ENCODE measurements at places on chromosomes 1 and 21.
A peak's percentile ranks its signal among the peaks of the same experiment; 100 is the strongest.

- no peak for DNase-seq
These were observed 495.6 kb upstream of the C1orf87 start for GRCh38 chr1:60569189-60569588.

DNA sequence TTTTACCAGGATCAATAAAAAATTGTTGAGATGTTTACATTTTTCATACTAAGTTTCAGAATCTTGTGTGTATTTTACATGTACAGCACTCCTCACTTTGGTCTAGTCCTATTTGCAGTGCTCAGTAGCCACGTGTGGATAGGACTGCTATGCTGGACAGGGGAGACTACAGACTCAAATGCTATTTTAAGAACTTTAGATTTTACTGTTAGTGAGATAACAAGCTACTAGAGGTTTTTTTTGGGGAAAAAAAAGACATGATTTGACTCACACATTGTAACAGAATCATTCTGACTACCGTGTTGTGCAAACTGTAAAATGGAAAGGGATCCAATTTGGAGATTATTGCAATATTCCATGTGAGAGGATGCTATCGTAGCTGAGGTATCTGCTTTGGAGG, 418.9 kb upstream of the PRMT6 start:
- no peak for DNase-seq

GRCh38 chr1:159092036-159092760, 15.6 kb upstream of the AIM2 start:
- no peak for DNase-seq

GRCh38 chr1:228697207-228698016, 37.9 kb upstream of the RHOU start:
- no peak for DNase-seq

DNA sequence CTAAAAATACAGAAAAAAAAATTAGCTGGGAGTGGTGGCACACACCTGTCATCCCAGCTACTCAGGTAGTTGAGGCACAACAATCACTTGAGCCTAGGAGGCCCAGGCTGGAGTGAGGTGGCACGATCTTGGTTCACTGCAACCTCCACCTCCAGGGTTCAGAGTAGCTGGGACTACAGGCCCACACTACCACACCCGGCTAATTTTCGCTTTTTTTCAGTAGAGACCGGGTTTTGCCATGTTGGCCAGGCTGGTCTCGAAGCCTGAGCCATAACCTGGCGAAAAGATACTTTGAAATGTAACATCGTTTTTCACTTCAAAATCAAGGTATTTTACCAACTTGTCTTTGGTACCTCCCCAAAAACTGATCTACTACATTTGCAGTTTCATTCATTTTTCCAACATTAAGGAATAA, 6.1 kb downstream of the GAS5 start:
- no peak for DNase-seq

DNA sequence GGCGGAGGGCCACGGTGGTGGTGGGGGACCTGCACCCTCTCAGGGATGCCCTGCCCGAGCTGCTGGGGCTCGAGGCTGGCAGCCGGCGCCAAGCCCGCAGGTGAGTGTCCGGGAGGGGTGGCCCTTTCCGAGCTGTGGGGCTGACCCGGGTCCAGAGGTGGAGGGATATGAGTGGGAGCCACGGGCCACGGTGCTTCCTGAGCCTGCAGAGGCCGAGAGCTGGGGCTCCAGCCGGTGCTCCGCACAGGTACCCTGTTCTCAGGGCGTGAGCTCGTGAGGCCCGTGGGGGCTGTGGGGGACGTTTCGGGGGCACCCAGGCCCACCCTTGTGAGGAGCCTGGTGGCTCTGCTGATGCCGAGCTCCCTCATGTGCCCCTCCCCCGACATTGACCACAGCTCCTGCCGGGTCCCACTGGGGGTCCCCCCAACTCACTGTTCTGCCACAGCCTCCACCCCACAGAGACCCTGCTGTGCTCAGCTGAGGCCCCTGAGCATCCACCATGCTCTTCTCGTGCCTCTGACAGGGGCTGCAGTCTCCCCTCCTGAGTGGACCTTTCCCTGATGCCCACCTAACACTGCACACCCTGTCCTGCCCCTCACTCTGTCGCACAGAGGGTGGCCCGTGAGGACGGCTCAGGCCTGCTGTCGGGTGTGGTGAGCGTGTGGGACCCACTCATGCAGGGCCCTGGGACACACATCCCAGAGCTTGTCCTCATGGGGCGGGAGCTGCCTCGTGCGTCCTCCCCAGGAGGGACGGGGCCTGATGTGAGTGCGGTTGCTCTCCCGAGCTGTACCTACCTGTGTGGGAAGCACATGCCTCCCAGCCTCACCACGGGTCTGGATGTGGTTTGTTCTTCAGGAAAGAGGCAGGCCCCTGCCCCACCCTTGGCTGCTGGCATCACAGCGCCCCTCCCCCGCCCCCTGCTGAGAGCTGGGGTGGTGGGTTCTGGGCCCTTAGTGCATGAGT, 27.5 kb downstream of the SLX9 start:
- DNase-seq = no peak

DNA sequence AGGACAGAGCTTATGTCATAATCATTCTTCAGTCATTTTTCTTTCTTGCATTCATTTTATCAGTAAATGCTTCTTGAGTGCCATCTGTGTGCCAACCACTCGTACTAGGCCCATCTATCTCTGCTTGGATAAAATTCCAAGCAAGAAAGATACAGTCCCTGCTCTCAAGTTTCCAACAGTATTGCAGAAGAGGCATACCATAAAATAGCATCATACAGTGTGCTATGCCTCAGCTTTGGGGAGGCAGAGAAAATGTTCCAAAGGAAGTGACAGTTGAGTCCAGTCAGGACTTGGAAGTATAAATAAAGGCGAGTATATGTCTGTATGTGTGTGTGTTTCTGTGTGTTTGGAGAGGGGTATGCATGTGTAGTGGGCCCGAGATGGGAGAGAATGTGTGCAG, 113.4 kb upstream of the HOOK1 start:
- no peak for DNase-seq

- no peak for DNase-seq
These were observed 6.2 kb downstream of the ADAMTSL4 start for GRCh38 chr1:150555198-150555970.

GRCh38 chr1:54325703-54326461, 80.3 kb downstream of the SSBP3 start:
- no peak for DNase-seq

- DNase-seq = no peak
These were observed 3.1 kb upstream of the SLC16A4 start for GRCh38 chr1:110393691-110394492.

DNA sequence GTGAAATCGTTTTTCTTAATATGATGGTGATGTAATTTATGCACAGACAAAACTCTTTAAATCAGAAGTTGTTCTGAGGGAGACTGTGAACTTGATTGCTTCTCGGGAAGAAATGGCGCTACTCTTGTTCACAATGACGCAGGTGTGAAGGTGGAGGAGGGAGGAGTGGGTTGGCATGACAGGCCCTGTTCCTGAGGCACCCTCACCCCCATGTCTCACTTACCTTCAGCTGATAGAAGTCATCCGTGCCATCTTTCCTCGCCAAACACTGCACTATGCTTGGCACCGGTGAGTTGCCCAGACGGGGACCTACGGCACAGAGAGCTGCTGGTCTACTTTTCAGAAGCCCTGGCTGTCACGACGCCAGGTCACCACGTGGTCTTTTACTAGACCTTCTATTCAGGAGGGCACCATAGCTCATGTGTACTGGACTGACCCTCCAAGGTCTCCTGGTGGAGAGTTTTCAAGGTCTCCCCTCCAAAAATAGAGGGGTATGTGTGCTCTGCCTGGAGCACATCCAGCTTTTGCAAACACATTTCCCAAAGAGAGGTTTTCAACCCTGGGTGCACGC, 27.1 kb downstream of the STK40 start:
- no peak for DNase-seq

DNA sequence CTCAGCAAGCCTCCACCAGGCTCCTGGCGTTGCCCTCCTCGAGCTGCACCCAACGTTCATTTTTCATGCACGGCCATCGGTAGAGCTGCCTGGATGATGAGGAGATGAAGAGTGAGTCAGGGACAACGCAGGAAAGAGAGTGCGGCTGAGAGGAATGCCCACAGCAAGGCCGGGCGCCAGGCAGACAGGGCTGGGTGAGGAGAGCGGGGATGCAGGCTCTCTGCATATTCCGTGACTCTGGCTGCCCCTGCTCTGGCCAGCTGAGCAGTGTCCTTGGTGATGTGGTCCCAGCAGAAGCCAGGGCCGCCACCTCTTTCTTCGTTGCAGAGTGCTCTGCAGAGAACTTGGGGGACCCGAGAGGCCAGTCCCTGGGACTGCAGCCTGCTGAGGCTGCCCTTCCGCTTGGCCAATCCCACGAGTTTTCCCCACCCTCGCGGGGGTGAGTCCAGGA, 10.8 kb downstream of the UMODL1 start:
- DNase-seq = no peak

DNA sequence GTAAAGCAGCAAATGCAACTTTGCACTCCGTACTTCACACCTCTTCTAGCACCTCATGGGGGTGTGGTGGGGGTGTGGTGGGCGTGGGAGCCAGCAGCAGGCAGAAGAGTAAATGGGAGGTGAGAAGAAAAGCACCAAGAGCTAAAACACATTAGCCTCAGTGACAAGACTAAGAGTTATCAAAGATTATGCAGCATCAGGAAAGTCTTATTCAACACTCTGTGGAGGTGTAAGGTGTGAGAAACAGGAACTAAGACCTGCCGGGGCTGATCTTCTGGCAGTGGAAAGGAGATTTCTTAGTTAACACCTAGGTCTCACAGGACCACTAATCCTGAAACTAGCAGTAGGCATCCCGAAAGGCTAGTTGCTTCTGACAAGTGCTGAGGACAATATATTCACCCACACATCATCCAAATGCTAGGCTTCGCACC, 9.9 kb downstream of the TGFBR3 start:
- peak; percentile 40 for DNase-seq

DNA sequence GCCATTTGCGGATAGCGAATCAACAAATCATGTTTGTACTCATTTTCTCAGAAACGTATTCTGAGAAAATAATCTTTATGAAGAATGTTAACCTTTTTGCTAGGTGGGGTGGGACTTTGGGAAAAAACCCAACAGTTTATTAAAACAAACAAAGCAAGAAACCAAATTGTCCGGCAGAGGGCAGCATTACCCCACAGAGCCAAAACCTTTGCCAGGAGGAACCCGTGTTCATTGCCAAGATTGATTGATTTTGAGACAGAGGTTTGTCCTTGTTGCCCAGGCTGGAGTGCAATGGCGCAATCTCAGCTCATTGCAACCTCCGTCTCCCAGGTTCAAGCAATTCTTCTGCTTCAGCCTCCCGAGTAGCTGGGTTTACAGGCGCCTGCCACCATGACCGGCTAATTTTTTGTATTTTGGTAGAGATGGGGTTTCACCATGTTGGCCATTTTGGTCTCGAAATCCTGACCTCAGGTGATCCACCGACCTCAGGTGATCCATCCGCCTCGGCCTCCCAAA, 70.8 kb upstream of the RHOU start:
- peak; percentile 38 for DNase-seq

- DNase-seq = no peak
These were observed 185.5 kb upstream of the C1orf174 start for GRCh38 chr1:4085546-4085945.

GRCh38 chr21:45248893-45249381, 38.8 kb downstream of the POFUT2 start:
- no peak for DNase-seq

DNA sequence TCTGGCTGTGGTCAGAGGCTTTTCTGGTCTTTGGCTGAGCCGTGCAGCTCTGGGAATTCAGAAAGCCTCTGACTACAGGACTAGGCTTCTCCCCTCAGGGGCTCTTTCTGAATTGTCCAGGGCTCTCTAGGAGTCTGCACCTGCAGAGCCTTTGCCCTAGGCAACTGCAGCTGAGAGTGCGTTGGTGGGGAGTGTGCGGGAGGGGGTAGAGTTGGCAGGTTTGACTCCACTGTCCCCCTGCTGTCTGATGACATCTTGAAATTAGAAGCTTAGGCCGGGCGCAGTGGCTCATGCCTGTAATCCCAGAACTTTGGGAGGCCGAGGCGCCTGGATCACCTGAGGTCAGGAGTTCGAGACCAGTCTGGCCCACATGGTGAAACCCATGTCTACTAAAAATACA, 32.9 kb downstream of the KIAA1614 start:
- DNase-seq = no peak

GRCh38 chr21:39332175-39332574, 16.7 kb downstream of the HMGN1 start:
- DNase-seq = no peak

GRCh38 chr1:228267962-228268880, 60.4 kb downstream of the OBSCN start:
- no peak for DNase-seq

- DNase-seq = no peak
These were observed 38.2 kb downstream of the URB2 start for GRCh38 chr1:229664133-229664689.

Measured in NK-92 treated with Interleukin-12 subunit alpha and Interleukin-12 subunit beta, amount 100 ng/mL, for 24 hours (cell line).